ENCODE measurements at places on chromosomes 5 and 9.

DNA sequence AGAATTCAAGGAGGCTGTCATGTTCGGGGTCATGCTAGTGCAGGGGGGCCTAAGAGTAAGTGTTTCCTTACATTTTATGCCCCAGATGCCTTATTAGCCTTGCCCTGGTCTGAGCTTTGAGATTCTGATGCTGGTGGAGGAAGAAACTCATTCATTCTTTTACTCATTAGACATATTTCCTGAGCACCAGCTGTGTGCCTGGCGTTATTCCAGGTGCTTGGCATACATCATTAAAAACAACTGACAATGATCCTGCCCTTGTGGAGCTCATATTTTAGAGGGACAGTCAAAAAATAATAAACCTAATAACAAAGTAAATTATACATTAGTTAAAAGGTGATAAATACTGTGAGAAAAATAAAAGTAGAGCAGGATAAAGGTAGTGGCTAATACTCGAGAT, 138.9 kb upstream of the SGCD start:
- no peak overlapping the region for H3K27ac ChIP-seq
- H3K4me1 ChIP-seq, result no peaks in the 10 kb centered on the region
- no peak overlapping the region for H3K4me3 ChIP-seq

- no peak overlapping the region for H3K4me3 ChIP-seq
- H3K4me1 ChIP-seq, result no peaks in the 10 kb centered on the region
- no peaks in the 10 kb centered on the region for H3K36me3 ChIP-seq
These were observed 34.5 kb downstream of the COL15A1 start for GRCh38 chr9:98978231-98978681.

DNA sequence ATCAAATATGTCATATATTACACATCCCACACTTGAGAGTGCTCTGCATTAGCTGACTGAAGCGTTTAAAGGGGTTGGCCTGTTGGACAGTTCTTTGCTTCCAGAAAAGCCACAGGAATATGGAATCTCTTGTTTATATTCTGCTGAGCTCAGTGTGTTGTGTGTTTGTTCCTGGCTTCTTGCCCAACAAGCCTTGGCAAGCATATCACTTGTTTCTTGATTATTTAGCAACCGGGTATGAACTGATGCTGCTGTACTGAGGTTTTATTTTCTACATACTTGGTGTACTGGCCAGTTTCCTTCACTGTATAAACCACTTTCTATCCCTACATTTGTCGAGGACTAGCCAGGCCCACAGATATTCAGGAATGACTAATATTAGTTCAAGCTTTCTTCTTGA, 378.9 kb downstream of the KCTD16 start:
- H3K4me3 ChIP-seq, result no peak overlapping the region
- no peaks in the 10 kb centered on the region for H3K27me3 ChIP-seq
- no peak overlapping the region for H3K27ac ChIP-seq
- DNase-seq, result no peak
- no peaks in the 10 kb centered on the region for H3K4me1 ChIP-seq

DNA sequence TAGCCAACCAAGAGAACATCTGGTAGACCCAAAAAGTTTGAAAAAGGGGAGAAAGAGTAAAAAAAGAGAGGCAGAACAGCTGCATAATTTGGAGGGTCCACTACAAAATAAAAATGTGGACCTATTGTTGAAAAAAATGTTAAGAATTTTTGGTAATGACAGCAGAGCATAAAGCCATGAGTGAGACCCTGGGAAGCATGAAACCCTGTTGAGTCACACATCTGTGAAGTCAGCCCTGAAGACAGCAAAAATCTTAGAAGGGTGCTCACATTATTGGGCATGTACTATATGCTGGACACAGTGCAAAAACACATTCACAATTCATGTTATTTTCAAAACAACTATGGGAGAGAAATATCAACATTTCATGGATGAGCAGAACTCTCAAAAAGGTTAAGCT, 56.4 kb upstream of the LIFR start:
- no peaks in the 10 kb centered on the region for H3K36me3 ChIP-seq
- no peak overlapping the region for H3K27ac ChIP-seq
- peaks cover 13% of the 10 kb centered on the region for H3K27me3 ChIP-seq
- no peaks in the 10 kb centered on the region for H3K4me1 ChIP-seq

GRCh38 chr9:121819428-121820231, 168.2 kb downstream of the DAB2IP start:
- H3K27ac ChIP-seq, result no peak overlapping the region
- H3K36me3 ChIP-seq, result no peaks in the 10 kb centered on the region
- H3K4me3 ChIP-seq, result no peak overlapping the region
- peaks cover 5% of the 10 kb centered on the region for H3K4me1 ChIP-seq

DNA sequence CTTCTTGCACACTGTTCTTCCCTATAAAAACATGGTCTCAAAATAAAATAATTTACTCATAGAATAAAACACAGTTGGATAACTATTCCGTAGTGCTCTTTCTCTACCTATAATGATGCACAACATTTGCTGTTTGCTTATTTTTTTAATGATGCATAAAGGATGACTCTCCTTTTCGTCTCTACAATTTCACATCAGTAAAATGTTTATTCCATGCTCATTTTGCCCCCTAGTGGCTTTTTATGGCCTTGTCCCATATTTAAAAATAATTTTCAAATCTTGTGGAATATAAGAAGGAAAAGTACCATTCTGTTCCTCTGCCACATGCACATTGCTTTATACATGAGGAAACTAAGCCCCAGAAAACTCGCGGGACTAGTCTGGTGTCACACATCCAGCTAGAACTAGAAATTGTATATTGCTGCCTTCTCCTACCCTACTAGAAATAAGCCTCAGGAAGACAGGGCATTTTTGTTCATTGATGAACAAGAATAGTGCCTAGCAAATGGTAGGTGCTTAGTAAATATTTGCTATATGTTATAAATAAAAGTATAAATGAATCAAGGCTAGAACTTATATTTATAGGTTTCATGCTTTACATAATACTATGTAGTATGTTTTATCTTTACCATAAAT, 12.7 kb downstream of the KCTD16 start:
- H3K36me3 ChIP-seq, result peaks cover 9% of the 10 kb centered on the region
- H3K4me1 ChIP-seq, result peaks cover 13% of the 10 kb centered on the region
- no peak overlapping the region for H3K4me3 ChIP-seq
- H3K27ac ChIP-seq, result no peak overlapping the region
- no peak for DNase-seq
- no peaks in the 10 kb centered on the region for H3K27me3 ChIP-seq

GRCh38 chr9:121299467-121300282, 31.7 kb downstream of the GSN start:
- H3K4me1 ChIP-seq, result peaks cover 9% of the 10 kb centered on the region
- peaks cover 5% of the 10 kb centered on the region for H3K36me3 ChIP-seq
- DNase-seq, result no peak
- no peak overlapping the region for H3K27ac ChIP-seq
- peaks cover 32% of the 10 kb centered on the region for H3K27me3 ChIP-seq

- H3K4me1 ChIP-seq, result no peaks in the 10 kb centered on the region
- no peak overlapping the region for H3K4me3 ChIP-seq
- no peaks in the 10 kb centered on the region for H3K36me3 ChIP-seq
- no peak overlapping the region for H3K27ac ChIP-seq
These were observed 524.1 kb upstream of the MEF2C start for GRCh38 chr5:89407054-89407453.

GRCh38 chr9:130664251-130665028, at the start of gene PRDM12:
Gene PRDM12, plus strand, starts transcription at chr9:130664594. Its CDS starts 60 bp downstream, at chr9:130664654.
- no peak for DNase-seq
- H3K4me3 ChIP-seq, result peak within 1 kb of the TSS; percentile 85
- peaks cover 61% of the 10 kb centered on the region for H3K27me3 ChIP-seq
- peaks cover 23% of the 10 kb centered on the region for H3K4me1 ChIP-seq
